Activated CD4-positive, CD25-positive, alpha-beta regulatory T cell treated with anti-CD3 and anti-CD28 coated beads, Interleukin-2, amount 50 U/mL, for 72 hours (primary cell): ENCODE measurements at places on chromosomes 5 and 9.

- DNase-seq, result no peak
Observed at GRCh38 chr9:116806075-116806474, 119.0 kb downstream of the TRIM32 start.

DNA sequence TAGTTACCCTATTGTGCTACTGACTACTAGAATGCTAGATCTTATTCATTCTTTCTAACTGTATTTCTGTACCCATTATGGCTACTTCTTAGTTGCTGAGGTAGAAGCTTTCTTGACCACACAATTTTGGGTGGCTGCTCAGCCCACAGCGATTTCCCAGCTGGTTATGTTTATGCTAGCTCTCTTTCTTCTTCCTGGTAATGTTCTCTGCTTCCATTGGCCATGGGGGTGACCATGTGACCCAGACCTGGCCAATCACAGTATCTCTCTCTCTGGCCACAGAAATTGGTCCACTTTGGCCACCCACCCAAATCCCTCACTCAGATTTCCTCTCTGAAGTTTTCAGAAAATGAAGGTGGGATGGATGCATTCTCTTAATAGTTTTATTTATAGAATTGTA is 427.9 kb upstream of the CLINT1 start:
- no peak for DNase-seq

DNA sequence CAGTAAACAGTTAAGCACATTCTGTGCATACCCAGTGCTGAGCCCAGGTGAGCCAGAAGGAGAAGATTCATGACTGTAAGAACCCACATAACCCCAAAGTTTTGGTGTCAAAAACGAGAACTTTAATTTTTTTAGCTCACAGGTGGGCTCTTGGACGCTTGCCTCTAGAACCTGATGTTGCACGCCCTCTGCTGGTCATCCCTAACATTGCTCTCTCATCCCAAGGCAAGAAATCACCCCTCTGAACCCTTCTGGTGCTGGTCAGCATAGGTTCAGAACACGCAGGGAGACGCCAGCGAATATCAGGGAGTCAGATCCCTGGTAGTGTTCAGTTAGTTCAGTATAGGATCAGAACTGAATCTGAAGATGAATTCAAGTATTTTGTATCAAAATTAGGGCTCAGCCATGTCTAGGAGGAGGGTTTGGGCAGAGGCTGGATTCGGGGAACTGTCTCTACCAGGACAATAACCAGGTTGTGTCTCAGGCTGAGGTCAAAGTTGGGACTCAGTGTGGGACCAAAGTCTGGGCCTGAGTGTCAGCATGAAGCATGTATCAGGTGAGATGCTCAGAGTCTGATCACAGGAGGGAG is 4.1 kb upstream of the DNAJB5 start:
- peak; percentile 61 for DNase-seq

DNA sequence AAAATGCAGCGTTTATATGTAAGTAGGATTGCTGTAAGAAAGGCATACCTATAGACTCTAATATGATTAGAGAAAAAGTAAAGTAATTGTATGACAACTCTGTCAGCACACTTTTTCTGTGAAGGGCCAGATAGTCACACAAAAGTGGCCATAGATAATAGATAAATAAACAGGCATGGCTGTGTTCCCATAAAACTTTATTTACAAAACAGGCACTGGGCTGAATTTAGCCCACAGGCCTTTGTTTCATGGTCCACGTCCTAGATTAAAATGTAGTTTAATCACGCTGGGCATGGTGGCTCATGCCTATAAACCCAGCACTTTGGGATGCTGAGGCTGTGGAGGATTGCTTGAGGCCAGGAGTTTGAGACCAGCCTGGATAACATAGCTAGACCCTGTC is 8.7 kb upstream of the TXNDC8 start:
- DNase-seq, result no peak

DNA sequence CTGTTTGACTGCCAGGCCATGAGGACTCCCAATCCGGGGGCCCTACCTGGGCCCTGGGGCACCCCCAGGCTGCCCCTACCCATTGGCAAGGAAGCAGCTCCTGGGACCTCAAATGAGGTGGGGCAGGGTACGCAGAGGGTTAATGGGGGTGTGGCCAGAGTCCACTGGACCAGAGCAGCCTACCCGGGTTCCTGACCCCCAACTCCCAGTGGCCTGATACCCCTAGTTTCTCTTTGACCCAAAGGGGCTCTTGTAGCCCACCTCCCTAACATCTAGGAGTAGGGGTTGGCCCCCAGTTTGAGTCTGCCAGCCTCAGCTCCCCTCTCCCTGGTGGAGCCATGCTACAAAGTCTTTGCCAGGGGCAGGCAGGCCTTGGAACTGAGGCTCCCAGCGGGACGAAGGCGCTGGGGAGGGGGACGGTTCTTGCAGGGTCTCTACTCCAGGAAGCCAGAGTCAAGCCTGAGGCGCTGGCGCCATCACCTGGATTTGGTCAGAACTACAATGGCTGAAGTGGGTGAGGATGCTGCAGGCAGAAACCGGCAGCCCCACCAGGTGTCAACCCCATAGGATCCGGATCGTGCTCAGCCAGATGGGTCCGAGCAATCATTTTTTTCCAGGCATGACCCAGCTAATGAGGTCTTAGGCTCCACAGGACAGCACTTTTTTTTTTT is 8.4 kb upstream of the CERCAM start:
- peak; percentile 57 for DNase-seq

DNA sequence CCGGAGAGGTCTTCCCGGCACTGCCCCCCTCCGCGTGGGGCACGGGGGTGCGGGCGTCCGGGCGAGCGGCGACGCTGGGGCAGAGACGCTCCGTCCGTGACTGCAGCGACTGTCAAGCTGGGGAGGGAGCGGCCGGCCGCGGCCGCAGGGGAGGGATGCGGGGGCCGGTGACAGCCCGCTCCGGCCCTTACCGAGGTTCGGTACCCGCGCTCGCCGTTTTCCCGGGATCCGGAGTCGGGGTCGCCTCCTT is 400 bp downstream of the KDM4C start:
- no peak for DNase-seq

DNA sequence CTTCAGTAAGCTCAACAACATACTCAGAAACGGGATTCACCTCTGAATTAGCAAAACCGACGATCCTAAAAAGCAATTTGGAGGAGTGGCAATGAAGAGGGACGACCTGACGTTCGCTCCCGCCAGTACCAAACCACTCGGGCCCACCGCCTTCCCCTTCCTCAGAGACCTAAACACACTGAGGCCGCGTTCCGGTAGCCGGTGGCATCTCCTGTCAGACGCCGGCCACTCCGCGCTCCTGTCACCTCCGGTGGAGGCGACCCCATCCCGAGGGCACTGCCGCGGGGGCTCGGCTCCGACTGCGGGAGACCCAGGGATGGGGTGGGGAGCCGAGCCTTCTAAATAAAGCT is 617 bp downstream of the PPP6C start:
- DNase-seq, result peak; percentile 50

- no peak for DNase-seq
Observed at GRCh38 chr5:37966291-37966690, 126.5 kb upstream of the GDNF start.

GRCh38 chr9:72205513-72205912 is 56.3 kb downstream of the GDA start:
- no peak for DNase-seq
